Left cardiac atrium (tissue), 4 donors: ENCODE measurements at places on chromosomes 11 and 22. TPM values are rescaled to one million over a fixed set of nuclear protein-coding genes. Genes with fewer than 3 reads are reported as not detected.

Gene DNAJB7
- total RNA-seq: not detected

- DNase-seq: no peak
Measured at GRCh38 chr11:82034527-82034926, 699.1 kb downstream of the FAM181B start.

DNA sequence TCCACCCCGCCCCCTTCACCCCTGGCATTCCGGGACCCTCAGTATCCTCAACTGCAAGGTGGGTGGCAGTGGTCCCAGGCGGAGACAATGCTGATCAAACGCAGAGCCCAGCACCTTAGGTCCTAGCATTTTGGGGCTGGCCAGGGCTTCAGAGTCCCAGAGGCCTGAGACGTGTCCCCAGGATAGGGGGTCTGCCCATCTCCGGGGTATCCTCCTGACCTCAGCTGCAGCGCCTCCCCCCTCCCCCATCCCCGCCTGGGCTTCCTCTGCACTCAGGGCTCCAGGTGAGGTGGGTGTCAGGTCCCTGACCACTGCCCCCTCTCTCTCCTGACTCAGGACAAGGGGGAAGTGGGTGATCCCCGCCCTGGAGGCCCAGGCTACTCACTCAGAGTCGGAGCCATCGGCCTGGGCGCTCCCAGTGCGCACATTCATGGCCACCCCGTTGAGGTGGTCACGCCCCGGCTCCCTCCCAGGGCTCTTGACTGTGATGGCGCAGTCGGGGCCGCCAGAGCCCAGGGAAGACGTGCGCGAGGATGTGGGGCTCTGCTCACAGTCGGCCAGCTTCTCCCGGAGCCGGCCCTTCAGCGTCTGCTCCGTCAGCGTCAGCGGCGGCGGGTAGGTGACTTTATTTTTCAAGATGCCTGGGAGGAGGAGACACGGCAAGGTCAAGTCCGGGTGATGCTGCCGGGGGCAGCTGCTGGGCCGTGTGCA is 28.3 kb downstream of the TRMU start:
- DNase-seq: no peak

Gene OR4A15
- not detected for total RNA-seq

GRCh38 chr11:10459029-10459970 is 4.2 kb downstream of the AMPD3 start:
- no peak for DNase-seq

- DNase-seq: no peak
Measured at GRCh38 chr11:116742104-116742503, 30.7 kb downstream of the BUD13 start.

Gene PIM3
- 44.1 TPM for total RNA-seq

GRCh38 chr11:71364176-71364671 is 84.0 kb downstream of the DHCR7 start:
- no peak for DNase-seq

- peak; percentile 19 for DNase-seq
Measured at GRCh38 chr11:620935-621814, 3.6 kb downstream of the CDHR5 start.

DNA sequence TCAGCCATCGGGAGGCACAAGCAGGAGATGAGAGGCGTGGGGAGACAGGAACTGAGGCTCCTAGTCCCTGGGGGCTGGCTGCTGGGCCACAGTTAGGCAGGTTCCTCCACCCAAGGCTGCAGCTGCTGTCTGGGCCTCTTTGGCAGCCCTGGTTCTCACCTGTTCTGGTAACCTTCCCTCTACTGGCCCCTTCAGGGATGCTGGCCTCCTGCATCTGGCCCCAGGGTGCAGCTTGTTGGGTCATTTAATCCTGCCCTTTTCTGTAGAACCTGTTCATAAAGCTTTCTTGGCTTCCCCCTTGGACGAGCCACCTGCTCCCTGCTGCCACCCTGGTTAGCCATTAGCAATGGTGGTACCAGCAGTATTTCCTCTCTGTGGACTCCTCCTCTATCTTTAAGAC is 5.5 kb downstream of the USH1C start:
- DNase-seq: no peak

Gene NTM
- total RNA-seq: 21.5 TPM

- peak; percentile 1 for DNase-seq
Measured at GRCh38 chr11:3046190-3046589, 11.0 kb downstream of the CARS1 start.

Gene CTSF
- 71.9 TPM for total RNA-seq

GRCh38 chr22:47166033-47166404 is 403.6 kb downstream of the TBC1D22A start:
- DNase-seq: no peak
